ENCODE measurements at places on chromosomes 5 and 9. TPM values are rescaled to one million over a fixed set of nuclear protein-coding genes. Genes with fewer than 3 reads are reported as not detected.

GRCh38 chr9:135278586-135278985, 191.1 kb downstream of the OLFM1 start:
- DNase-seq: no peak

LOX gene
- 4.6 TPM for total RNA-seq

TICAM2 gene
- total RNA-seq: 4.3 TPM

GBGT1 gene
- total RNA-seq: 14.0 TPM

IL7R gene
- 6.6 TPM for total RNA-seq

All from mucosa of descending colon (tissue), 3 donors.